ENCODE measurements at places on chromosomes 3 and 15.

GRCh38 chr3:149634072-149634471 is 23.8 kb downstream of the WWTR1 start:
- no peak for DNase-seq

GRCh38 chr3:36681867-36682266 is 82.5 kb downstream of the DCLK3 start:
- no peak for DNase-seq

GRCh38 chr3:134353831-134354611 is 20.2 kb downstream of the AMOTL2 start:
- DNase-seq: no peak

- DNase-seq: no peak
These were observed 7.7 kb downstream of the MAP1A start for GRCh38 chr15:43525131-43525530.

DNA sequence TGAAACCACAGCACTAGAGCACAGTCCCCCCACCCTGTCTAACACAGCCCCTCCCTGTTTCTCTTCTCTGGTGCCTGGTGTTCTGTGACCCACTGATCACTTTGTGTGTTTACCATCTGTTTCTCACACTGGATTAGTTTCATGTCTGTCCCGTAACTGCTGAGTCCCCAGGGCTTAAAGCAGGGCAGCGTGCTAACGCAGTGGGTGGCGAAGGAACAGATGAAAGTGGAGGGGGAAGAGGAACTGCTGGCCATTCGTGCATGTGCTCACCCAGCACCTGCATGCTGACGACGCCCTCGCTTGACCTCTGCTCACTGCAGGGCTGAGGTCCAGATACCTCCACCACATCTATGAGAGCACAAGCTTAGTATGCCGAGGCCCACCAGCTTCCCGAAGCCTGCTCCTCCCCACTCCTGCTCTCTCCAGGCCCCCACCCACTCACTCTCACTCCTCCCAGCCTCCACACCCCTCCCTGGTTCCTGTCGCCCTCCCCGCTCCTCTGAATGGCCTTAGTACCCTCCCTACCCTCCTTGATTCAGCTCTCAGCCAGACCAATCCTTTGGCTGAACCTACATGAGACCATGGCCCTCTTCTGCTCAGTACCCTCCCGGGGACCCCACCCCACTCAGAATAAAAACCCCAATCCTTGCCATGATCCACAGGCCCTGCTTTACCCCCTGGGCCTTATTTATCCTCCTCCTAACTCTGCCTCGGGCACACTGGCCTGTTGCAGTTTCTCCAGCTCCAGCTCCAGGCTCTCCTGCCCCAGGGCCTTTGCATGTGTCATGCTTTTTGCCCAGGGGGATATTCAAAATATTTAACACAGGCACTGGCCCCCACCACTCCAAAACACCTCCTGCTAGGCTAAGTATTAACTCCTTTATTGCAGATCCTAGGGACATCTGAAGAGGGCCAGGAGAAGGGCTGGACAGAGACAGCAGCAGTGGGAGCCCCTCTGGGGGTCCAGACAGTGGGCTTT is 15.1 kb upstream of the IQSEC1 start:
- no peak for DNase-seq

DNA sequence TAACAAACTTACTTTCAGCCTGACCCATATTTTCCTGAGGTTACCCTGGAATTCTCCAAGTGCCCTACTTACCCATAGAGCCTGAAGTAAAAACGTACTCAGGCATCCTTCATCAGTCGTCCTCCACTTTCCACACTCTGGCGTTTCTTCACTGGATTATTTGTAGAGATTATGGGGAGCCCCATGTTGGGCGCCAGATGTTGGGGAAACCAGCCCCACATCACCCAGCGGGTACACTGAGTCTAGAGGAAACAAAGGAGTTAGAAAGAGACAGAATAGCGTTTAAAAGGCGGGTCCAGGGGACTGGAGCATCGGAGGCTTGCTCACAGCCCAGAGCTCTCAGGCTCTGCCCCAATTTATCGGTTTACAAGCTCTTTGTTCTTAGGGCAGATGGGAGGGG is 9.7 kb upstream of the SLC28A2 start:
- no peak for DNase-seq

GRCh38 chr3:145857956-145858355 is 303.0 kb downstream of the PLOD2 start:
- DNase-seq: no peak

DNA sequence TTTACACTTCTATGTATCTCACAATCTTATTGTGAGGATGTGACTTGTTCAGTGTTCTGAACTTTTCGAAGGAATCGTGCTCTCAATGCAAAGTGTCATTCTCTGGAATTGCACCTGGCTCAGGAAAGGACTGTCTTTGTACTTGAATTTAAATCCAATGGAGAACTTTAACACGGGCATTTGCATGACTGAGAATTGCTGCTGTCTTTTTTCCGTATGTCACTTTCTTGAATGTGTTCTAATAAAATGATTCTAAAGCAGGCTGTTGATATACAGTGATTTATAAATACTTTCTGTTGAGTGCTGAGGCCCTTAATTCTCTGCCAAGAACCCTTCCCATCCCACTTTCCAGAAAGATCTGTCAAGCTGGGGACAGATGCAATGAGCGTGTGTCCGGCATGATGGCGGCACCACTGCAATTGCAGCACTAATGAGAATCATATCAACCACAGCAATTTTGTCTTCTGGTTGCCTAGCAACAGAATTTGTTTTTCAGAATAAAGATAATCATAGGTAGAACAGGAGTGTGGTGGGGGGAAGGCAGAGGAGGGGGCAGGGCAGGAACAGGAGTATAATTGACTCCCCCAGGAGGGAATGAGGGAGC is 210.6 kb upstream of the UMPS start:
- no peak for DNase-seq
